ENCODE measurements at places on chromosomes 11 and 22. TPM values are rescaled to one million over a fixed set of nuclear protein-coding genes. Genes with fewer than 3 reads are reported as not detected.

The SMIM35 gene
- total RNA-seq = not detected

The CRYBA4 gene
- not detected for total RNA-seq

The MAML2 gene
- 15.8 TPM for total RNA-seq

The GRM5 gene
- not detected for total RNA-seq

The GPR83 gene
- total RNA-seq = not detected

The CASP12 gene
- not detected for total RNA-seq

- no peak for DNase-seq
These were observed 88.1 kb upstream of the CCDC90B start for GRCh38 chr11:83374311-83374710.

DNA sequence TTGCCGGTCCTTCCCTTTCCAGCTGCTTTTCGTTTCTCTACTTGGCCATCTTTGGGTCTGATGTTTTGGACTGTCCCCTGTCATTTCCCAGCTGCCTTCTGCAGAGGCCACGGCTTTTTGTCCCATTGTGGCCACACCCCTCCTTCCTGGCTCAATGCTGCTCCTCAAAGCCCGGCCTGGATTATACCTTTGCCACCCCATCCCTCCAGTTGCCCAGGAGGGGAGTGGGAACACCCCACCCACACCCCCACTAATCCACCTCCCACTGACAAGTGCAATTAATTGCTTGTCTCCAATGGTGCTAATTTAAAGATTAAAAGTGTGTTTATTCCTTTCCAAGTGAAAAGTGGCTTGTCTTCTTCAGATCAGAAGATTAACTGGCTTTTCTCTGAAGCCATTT, 34.2 kb upstream of the CSNK2A3 start:
- DNase-seq = no peak

- no peak for DNase-seq
These were observed 58.2 kb downstream of the ACER3 start for GRCh38 chr11:76918941-76919386.

DNA sequence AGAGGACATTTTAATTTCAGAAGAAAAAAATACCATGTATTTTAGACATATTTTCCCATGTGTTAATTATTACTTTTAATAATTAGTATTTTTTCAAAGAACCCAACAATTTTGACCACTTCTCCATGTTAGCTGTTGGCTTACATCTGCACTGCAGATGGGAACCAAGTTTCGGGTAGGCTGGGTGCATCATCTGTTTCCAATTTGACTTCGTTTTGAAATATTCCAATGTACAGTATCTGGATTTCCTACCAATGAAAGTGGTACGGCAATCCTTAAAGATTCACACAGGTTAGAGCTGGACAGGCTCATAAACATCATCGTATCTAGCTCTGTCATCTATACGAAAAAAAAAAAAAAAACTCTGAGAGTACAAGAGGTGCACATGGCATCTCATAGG, 670.2 kb downstream of the OPCML start:
- DNase-seq = no peak

GRCh38 chr11:126808296-126808695, 192.3 kb downstream of the KIRREL3 start:
- no peak for DNase-seq

DNA sequence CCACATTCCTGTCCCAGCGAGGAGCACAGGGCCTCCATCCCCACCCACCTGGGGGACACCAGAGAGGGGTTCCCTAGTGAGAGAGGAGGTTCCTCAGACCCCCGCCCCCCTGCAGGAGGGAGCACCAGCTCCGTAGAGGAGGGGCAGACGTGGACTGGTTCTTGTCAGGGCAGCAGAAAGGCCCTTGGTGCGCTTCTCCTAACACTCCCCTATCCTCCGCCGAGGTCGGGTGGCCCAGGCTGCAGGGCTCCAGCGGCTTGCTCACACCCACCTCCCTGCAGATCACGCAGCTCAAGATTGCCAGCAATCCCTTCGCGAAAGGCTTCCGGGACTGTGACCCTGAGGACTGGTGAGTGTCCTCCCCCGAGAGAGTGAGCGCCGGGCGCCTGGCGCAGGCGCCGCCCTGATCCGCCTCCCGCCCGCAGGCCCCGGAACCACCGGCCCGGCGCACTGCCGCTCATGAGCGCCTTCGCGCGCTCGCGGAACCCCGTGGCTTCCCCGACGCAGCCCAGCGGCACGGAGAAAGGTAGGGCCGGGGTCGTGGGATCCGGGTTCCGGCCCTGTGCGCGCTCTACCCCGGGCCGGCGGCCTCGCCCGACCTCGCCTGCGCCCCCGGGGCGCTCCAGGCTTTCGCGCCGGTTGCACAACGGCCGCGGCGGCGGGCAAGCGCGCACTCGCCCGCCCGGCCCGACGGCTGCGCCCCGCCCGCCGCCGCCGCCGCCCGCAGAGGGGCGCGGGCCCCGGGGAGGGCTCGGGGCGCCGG, 5.1 kb downstream of the TBX1 start:
- DNase-seq = no peak

- DNase-seq = peak; percentile 25
These were observed 983.5 kb downstream of the BRD1 start for GRCh38 chr22:48844056-48844675.

DNA sequence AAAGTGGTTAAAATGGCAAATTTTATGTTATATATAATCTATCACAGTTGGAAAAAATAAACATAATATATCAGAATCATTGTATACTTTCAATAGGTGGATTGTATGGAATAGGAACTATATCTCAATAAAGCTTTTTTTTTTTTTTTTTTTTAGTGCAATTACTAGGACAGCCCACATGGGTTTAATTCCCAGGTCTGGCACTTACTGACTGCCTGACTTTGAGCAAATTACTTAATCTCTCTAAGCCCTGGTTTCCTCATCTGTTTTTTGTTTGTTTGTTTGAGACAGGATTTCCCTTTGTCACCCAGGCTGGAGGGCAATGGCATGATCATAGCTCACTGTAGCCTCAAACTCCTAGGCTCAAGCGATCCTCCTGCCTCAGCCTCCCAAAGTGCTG, 26.1 kb upstream of the BAIAP2L2 start:
- no peak for DNase-seq

GRCh38 chr11:13535819-13536218, 40.0 kb upstream of the PTH start:
- DNase-seq = no peak

DNA sequence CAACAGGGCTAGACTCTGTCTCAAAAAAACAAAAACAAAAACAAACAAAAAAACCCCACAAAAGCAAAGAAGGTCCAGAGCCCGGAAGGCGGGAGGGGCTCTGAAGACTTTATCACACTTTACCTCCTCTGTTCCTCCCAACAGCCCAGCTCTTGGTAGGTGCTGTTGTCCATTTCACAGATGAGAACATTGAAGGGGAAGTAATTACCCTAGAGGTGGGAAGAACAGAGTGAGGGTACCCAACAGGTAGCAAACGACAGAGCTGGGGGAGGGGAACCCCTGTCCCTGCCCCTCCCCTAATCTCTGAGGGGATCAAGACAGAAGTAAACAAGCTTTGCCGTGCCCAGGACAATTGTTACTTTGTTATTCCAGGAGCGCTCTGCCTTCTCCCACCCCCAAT, 1.0 kb upstream of the BIK start:
- DNase-seq = no peak

DNA sequence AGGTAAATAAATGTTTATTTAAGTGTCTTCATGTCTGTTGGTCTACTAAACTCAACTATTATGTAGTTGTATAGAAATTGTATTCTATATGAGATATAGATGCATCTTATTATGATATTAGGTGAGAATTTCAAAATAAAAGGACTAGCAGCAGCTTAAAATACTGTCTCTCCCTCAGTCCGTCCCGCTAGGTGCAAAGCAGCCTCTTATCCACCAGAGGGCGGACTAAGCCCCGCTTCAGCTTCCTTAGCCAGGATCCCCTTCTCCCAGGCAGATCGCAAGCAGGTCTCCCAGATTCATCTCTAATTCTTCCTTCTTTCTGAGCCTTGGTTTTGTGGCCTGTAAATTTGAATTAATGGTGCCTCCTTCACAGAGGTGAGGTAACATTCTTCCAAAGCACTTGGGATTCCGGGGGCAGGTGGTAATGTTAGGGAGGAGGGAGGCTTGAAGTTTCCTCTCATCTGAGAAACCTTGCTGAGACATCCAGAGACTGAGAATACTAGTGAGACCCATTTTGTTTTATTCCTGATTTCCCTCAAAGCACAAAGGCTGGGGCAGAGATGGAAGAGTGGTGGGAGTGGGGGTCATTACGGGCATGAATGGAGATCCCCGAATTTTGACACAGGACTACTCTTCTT, 13.5 kb upstream of the INSC start:
- peak; percentile 74 for DNase-seq

DNA sequence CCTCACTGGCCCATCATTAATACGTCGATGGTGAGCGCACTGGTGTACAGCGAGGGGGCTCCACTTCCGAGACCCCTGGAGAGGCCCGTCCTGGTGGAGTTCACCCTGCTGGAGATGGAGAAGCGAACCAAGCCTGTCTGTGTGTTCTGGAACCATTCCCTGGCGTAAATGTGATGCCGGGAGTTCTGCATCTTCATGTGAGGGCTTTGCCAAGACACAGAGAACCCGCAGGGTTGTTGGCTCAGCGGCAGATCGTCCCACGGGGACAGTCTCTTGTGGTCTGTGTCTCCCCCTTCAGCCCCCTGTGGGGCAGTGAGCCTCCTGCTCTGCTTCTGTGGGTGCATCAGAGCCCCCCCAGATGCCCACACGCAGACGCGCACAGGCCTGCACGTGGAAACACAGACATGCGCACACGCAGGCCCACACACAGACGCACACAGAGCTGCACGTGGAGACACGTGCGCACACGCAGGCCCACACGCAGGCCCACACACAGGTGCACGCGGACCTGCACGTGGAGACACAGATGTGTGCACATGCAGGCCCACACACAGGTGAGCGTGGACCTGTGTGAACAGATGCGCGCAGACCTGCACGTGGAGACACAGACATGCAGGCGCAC, 55.8 kb upstream of the PRODH start:
- DNase-seq = no peak

- DNase-seq = no peak
These were observed 7.7 kb upstream of the UBASH3B start for GRCh38 chr11:122647736-122648275.
